ENCODE measurements at places on chromosomes 2 and 18.

GRCh38 chr18:65760457-65760856 lies 9.6 kb downstream of the CDH7 start:
- no peak for DNase-seq

GRCh38 chr2:219593154-219593553 lies 4.5 kb upstream of the STK11IP start:
- no peak for DNase-seq

GRCh38 chr2:147449323-147449991 lies 395.4 kb upstream of the ACVR2A start:
- DNase-seq = no peak

- DNase-seq = no peak
Measured at GRCh38 chr18:36454848-36455458, 157.4 kb downstream of the FHOD3 start.

DNA sequence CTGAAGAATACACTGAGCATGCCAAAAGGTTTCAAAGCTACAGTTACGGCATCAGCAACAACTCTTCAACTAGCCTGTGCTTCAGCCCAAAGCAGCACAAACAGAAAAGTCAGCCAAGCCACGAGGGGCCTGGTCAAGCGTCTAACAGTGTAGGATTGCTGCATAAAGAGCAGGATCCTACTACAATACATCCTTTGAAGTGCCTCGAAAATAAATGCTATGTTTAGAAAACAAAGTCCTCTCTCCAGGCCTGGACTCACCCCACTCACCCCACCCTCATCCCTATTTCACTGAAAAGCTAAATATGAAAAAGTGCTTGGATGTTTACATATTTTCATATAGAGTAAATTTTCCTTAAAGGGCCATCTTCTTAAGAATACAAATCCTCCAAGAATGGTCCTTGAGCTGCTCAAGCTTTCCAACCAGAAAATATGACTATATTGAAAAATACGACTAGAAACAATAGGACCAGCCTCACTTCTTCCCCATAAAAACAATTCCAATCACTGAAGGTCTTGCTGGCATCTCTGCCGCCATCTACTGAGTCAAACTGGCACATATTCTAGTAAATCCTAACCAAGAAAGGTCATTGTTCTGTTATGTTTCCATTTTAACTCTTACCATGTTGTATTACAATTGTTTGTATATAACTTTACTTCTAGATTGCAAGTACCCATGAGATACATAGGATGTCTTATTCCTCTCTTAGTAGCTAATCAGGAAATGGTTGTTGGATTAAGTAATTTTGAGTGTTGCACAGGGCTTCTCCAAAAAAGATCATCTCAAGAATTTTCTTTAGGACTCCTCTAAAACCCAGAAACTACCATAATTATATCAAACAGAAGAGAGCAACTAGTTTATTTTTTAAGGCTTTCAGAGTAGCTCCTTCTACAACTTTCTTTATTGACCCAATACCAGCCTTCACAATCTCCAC lies 63.6 kb downstream of the CLHC1 start:
- DNase-seq = no peak

- no peak for DNase-seq
Measured at GRCh38 chr18:73784853-73785252, 362.8 kb downstream of the FBXO15 start.

- DNase-seq = no peak
Measured at GRCh38 chr18:42437646-42438045, 482.6 kb downstream of the PIK3C3 start.

DNA sequence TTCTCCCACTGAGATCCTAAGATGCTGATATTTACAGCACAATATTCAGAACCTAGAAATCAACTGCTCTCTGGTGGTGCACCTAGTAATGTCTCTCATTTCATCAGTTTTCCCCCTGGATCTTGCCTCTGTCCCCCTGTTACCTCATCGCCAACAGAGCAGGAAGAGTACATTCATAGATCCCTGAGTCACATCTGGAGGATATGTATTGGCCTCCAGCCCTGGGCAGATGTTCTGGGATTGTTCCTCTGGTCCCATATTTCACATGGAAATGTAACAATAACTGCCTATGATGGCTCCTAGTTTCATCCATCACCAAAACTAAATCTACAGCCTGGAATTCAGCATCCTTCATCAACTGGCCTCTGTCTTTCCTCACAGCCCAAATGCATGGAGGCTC lies 278.8 kb upstream of the SLC14A2 start:
- DNase-seq = no peak

DNA sequence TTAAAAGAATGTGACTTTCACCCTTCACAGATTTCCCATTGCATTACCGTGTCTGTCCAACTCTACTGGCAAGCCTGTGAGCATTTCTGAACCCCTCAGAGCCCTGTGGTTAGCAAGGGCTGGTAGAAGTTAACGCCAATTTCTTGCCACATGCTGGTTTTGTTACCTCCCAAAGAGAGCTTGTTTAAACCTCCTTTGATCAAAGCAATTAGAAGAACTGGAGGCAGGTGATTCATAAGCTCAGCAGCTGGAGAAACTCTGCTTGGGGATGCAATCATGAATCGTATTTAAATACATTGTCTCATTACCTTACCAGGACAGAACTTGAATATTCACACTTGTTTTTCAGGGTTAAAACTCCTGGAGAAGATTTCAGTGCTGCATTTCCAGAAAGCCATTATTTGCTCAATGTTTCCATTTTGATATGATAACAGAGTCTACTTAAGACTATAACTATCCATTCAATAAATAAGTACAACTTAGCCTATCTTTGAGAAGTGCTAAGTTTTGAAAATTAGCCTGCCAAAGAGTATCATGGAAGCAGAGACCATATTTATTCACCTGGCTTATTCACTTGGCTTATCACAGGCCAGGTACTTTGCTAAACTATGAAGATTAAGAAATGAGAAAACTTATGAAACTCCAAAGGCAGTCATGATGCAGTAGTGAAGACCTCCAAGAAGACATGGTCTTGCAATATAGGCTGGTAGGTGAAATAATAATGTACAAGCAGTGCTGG lies 292.8 kb downstream of the INSIG2 start:
- no peak for DNase-seq

DNA sequence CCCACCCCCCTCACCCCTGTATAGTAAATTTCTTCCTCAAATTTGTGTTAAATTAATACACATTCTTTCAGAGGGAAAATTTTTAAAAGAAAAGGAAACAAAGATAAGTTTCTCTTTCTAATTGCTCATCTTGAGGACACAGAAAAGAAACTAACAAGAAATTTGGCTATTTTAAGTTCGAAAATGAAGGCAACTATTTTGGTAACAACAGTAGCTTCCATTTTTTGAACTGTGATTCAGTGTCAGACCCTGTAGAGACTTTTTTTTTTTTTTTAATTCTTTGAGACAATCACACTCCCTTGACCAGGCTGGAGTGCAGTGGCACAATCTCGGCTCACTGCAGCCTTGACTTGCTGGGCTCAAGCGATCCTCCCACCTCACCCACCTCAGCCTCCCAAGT lies 194.9 kb downstream of the SS18 start:
- DNase-seq = no peak

GRCh38 chr2:61327173-61327572 lies 143.7 kb downstream of the USP34 start:
- no peak for DNase-seq

DNA sequence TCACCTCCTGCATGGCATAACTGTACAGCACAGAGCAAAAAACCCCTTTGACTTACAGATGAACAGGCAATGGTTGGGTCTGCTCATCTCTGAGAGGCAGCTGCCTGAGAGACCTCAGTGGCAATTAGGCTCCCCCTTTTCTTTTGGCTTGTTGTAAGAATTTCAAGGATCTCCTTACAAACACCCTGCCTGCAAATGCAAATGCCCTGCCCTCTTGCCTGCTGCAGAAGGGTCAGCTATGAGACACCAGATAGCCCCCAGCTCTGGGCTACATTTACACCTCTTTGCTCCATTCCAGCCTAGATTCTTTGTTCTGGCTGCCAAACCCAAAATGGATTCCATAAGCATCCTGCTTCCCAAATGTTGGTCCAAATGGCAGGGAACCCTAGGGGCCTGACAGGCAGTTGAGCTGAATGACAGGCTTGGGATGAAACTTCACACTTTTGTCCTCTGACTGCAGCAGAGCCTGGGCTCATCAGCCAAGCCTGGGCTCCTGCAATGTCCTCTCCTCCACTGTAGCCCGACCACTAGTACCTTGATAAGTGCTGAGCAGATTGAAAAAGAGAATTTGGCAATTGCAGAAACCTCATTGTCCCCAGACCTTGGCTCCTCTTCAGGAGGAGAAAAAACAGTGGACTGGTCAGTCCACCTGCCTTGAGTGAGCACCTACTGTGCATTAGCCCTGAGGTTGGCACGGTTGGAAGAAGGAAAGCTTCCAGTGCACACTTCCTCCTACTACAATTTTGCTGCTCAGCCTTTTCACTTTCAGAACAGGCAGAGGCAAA lies 678.3 kb downstream of the BCL11A start:
- no peak for DNase-seq

- DNase-seq = no peak
Measured at GRCh38 chr18:32439802-32440201, 30.9 kb downstream of the GAREM1 start.

DNA sequence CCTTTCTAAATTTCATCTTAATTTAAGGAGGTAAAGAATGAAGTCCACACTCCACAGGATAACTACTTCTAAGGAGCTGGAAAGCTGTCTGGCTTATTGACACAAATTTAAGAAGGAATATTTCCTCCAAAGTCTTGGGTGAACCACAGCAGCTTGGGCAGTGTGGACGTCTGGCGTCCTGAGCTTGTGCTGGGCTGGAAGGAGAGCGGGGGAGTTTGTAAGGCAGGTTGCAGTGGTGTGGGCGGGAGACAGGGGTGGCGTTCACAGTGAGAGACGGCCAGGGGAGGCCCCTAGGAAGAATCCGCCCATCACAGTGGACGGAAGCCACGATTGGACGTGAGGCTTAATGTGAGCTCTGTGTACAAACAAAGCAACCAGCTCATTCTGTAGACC lies 25.7 kb downstream of the ADI1 start:
- DNase-seq = no peak

DNA sequence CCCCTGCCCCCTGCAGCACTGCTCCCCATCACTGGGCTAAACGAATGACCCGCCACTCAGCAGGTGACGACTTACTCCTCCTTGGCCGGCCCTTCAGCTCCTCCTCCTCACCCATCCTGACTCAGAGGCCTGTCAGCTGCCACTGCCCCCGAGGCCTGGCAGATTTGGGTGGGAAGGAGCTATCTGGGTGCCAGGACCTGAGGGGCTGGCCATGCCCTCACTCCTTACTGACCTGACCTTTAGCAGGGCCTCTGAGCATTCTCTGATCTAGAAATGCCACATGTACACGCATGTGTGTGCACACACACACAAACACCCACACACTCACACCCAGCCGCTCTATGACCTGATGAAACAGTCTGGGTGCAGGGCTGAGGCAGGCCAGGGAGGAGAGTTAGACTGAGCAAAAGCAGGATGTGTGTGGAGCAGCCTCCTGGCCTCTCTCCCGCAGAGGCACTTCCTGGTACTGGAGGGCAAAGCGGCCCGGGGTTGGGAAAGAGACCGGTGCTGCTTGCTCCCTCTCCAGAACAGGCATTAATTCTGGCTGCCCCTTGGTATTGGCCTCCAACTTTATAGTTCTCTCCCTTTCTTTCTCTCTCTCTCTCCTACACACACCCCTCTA lies 68.0 kb downstream of the ZFP36L2 start:
- DNase-seq = peak; percentile 30

Data from stimulated activated CD4-positive, alpha-beta T cell treated with anti-CD3 and anti-CD28 coated beads, TNF-alpha, amount 100 ng/mL, for 4 hours (primary cell).